ENCODE measurements at places on chromosomes 5 and 9.

DNA sequence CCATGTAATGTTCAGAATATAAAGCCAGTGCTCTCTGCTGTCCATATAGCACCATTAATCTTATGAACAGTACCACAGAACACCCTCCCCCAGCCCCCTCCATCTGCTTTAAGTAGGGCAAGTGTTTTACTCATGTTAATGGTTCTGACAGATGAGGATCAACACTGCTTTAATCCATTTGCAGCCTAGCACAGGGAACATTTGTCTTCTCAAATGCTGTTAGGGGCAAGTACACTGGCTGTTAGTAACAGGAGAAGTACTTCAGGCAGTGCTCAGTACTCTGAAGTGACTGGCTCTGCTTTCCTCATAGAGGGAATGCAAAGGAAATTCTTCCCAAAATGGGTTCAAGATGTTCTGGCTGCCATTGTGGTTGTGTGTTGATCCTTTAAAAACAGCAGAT lies 202.6 kb downstream of the DCP2 start:
- no peak for DNase-seq

DNA sequence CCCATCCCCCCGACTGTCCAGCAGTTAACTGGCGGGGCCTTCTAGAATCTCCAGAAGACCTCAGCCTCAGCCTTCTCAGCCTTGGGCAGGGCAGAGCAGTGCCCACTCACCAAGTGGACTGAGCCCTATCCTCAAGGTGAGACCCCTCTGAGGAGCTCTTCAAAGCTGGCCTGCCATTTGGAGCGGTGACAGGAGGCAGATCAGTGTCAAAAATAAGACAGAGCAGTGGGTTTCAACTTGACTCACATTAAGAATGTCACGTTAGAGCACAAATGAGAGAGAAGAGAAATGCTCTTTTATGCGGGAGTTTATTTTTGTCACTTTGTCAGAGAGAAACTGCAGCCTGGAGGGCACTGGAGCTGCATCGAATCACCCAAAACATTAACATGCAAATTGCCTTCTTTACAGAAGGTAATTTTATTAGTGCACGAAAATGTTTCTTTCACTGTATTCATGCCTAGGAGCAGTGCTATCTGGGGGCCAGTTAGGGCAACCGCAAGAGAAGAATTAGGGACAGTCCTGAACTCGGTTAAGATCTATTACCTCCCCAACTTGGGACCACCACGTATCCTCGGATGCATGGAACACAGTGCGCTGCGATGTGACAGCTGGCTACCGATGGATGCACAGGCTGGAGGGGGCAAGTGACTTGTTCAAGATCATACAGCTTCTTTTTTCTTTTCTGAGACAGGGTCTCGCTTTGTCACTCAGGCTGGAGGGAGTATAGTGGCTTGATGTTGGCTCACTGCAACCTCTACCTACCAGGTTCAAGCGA lies 188.5 kb downstream of the DAB2IP start:
- DNase-seq = peak; percentile 21

- peak; percentile 59 for DNase-seq
Observed at GRCh38 chr5:157303667-157304327, 37.9 kb downstream of the CYFIP2 start.

DNA sequence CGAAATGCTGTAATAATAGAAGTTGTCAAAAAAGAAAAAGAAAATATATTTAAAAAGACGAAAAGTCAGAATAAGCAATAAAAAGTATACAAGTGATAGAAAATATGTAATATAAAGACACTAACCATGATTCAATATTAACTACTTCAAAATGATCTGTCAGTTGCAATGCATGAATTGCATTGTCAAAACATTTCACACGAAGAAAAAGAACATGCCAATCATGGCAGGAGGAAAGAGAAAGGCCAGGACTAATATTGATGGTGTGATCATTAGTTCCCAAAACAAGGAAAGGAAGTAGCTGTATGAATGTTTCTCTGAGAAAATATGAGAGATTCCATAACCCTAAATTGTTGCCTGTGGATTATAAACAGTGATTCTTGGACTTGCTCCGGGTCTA lies 7.4 kb upstream of the GRAMD2B start:
- DNase-seq = no peak

DNA sequence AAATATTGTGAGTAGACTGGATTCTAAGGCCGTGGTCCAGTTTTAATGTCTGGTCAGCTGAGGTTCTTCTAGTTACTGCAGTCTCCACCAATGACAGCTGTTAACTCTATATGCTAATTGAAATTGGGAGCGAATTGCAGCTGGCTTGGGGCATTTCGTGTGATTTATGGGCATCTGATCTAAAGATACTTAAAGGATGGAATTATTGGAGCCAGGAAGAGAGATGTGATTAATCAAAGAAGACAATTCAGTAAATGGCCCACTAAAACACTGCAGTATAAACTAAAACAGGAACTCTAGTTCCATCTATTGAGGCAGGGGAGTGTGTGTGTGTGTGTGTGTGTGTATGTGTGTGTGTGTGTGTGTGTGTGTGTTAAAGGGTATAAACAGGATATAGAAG lies 157.5 kb upstream of the IQGAP2 start:
- no peak for DNase-seq

DNA sequence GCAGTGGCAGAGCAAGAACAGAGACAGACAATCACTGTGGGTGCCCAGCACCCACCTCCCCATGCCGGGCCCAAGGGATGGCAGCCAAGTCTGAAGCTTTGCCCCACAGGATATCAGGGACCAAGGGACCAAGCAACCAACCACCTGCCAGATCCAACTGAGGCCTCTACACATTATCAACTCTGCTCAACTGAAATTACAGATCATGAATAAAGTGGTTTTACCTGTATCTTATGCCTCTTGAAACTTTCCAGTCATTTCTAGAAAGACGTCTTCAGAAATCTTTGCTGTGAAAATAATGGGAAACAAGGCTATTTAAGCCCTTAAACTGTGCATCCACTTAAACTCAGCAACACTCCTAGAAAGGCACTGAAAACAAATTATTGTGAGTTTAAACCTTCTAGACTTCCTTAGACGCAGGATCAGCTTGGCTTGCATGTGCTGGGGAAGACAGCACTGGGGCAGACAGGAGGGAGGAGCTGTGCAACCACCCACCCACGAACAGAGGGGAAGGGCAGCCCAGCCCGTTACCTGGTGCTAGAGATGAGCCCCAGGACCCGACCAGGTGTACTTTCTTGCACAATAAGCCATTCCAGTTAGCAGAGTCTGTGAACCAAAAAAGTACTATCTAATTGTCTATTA lies 80.0 kb downstream of the SEMA4D start:
- DNase-seq = peak; percentile 59

Measured in stimulated activated CD4-positive, alpha-beta T cell treated with anti-CD3 and anti-CD28 coated beads, Interleukin-15, amount 100 ng/mL, for 24 hours (primary cell).